Gastrocnemius medialis (tissue), 4 donors: ENCODE measurements at places on chromosomes 2 and 18. TPM values are rescaled to one million over a fixed set of nuclear protein-coding genes. Genes with fewer than 3 reads are reported as not detected.

The CMPK2 gene
- total RNA-seq: 2.1 TPM

- DNase-seq: peak; percentile 85
Observed at GRCh38 chr2:11746376-11746806, at the start of gene LPIN1. LPIN1 (plus strand) TSS chr2:11746632; CDS start chr2:11765542, 18,910 bp downstream.

The TOGARAM2 gene
- total RNA-seq: 18.8 TPM

DNA sequence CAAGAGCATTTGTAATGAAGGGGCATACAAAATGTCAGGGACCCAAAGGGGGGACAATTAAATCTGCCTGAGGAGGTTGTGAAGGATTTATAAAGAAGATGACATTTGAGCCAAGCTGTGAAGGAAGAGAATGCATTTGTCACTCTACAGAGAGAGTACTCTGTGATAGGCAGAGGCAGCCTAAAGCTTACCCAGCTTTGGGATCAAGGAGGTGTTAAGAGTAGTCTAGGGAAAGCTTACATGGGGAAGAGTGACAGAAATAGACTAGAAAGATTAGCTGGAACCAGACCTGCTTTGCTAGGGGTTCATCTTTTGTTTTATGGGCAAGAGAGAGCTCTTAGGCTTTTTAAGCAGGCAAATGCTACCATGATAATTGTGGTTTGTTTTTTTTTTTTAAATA, 169.1 kb upstream of the CYP26B1 start:
- DNase-seq: no peak

DNA sequence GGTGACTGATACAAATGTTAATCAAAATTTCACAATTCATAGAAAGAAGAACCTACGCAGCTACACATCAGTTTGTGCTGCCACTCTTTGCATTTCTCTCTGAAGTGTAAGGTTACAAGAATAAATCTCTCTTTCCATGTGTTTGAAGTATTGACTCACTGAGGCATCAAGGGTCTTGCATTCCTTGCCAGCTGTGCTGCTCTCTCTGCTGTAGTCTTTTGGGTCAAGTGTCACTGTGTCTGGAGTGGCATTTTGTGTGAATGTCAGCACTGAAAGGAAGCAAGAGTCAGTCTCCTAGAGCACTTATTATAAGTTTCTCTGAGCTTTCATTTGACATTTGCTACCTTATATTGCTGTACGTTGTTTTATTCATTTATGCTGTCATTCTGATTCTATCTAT, 1696.1 kb upstream of the LRRTM1 start:
- no peak for DNase-seq

DNA sequence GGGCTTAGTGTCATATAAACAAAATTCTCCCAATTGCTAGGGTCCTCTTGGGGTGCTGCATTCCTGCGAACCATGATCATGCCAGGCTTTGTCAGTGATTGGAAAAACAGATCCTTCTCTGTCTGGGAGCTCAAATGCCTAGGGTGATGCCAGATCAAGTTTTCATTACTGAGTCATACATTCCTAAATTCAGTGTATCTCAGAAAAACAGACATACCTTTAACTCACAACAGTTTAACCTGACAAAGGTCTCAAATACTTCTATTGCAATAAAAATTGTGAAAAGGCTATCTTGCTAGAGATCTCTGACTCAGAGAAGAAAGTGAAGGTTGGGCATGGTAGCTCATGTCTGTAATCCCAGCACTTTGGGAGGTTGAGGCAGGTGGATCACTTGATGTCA, 86.9 kb downstream of the SH3YL1 start:
- no peak for DNase-seq

DNA sequence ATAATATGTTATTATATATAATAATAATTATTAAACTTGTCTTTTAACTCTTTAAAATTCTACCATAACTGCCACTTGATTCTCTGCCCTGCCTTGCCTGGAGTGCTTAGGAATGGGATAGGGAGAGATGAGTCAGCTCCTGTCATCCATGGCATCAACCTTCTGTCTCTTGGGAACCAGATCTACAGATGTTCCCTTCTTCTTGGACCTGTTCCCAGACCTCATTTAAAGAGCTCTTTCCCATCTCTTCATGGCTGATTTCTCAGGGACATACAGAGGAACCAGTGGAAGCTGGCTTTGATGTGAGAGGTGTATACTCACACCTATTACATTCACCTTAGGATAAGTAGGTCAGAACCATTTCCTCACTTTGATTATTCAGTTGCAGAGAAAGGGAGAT, 155.3 kb upstream of the MYO3B start:
- DNase-seq: peak; percentile 4

GRCh38 chr2:236614551-236614950, 44.9 kb downstream of the ACKR3 start:
- DNase-seq: no peak

- DNase-seq: no peak
Observed at GRCh38 chr18:60838677-60839076, 466.1 kb upstream of the MC4R start.

DNA sequence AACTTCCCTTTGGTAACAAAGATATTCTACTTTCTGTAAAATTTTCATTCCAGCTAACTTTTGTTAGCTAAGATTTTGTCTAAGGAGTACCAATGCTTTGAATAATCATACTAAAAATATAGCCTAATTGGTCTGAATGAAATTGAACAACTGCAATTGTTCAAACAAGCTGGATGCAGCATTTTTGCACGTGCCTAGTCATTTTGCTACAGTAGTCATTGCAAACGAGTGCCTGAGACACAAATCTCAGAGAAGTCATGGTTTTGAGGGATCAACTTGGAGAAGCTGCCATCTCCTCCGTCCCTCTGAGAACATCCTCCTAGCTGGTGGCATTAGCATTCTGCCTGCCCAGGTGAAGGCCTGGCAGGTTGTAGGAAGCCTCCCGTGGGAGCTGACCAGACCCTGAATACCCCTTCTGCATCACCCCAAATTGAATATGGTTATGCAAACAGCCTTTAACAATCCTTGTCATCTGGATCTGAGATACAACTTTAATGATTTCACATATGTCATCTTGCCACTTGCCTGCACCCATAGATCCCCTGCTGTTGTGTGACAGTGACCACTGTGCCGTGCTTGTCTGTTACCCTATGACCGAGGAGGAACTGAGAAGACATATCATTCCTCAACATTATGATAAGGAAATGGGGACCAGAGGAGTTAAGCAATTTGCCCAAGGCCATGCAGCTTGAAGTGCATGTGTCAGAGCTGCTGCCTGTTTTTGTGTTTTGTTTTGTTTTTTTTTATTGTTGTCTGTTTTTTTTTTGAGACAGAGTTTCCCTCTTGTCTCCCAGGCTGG, 29.1 kb upstream of the MGAT4A start:
- DNase-seq: no peak

DNA sequence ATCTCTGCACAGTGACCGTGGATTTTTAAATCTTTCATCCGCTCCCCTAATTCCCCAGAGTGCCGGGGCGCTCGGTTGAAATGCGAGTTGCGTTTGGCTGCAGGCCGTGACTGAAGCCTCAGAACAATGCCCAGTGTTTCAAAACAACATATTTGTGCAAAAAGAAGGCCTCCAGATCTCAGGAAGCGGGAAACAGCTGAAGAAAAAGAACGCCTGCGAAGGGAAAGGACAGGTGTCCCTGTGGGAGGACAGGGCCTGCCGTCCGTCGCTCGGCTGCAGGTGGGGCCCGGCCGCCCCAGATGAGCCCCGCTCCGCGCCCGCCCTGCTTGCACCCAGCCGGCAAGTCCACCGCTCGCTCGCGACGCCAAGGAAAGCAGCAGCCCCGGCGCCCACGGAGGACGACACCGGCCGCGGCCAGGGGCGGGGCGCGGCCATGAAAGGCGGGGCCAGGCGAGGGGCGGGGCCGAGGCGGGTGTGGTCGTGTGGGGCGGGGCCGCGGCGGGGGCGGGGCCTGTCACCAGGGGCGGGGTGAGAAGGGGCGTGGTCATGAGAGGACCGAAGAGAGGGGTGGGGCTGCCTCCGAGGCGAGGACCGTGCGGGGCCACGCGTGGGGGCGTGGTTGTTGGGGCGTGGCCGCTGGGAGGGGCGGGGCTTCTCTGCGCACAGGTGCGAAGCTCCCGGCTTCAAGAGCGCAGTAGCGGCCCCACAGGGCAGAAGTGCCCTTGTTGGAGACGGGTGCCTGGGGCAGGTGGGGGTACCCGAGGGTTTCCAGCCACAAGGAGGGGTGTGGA, 17.6 kb upstream of the BOK start:
- peak; percentile 60 for DNase-seq

DNA sequence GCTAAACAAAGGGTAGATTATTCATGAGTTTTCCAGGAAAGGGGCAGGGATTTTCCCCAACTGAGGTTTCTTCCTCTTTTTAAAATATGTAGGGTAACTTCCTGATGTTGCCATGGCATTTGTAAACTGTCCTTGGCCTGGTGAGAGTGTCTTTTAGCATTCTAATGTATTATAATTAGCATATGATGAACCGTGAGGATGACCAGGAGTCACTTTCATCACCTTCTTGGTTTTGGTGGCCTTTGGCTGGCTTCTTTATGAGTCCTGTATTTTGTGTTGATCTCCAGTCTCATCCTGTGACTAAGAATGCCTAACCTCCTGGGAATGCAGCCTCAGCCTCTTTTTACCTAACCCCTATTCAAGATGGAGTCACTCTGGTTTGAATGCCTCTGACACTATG, 391.0 kb upstream of the LINC00305 start:
- DNase-seq: no peak

DNA sequence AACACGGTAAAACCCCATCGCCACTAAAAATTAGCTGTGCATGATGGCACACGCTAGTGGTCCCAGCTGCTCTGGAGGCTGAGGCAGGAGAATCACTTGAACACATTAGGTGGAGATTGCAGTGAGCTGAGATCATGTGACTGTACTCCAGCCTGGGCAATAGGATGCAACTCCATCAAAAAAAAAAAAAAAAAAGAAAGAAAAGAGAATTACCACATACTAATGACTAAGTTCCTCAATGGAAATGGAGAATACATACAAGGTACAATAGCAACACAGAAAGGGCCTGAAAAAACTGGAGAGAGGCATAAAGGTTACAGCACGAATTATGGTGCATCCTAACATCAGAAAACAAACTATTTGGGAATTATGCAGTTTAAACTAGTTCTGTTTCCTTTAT, 81.3 kb downstream of the CDH2 start:
- DNase-seq: no peak

GRCh38 chr18:76361219-76361618, 133.8 kb downstream of the ZNF516 start:
- DNase-seq: no peak

The RGPD3 gene
- total RNA-seq: 0.23 TPM
